Fibroblast of upper back skin (primary cell): ENCODE measurements at places on chromosomes 4 and X.
A peak's percentile ranks its signal among the peaks of the same experiment; 100 is the strongest.

DNA sequence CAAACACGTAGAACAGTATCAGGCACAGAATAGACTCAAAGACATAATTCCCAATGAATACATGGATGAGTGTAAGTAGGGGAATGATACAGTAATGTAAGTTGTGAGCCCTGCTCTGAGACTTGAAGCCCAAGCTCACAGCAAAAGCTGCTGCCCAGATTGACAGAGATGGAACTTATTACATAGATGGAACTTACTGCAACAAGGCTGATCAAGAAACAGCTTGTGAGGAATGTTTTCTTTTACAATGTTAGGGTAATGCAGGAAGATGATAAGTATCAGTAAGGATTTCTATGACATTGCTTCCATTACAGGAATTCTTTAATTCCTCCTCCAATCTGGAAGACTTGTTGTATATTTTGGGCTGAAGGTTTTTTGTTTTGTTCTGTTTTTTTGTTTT is 278.4 kb downstream of the IL15 start:
- no peak for DNase-seq

DNA sequence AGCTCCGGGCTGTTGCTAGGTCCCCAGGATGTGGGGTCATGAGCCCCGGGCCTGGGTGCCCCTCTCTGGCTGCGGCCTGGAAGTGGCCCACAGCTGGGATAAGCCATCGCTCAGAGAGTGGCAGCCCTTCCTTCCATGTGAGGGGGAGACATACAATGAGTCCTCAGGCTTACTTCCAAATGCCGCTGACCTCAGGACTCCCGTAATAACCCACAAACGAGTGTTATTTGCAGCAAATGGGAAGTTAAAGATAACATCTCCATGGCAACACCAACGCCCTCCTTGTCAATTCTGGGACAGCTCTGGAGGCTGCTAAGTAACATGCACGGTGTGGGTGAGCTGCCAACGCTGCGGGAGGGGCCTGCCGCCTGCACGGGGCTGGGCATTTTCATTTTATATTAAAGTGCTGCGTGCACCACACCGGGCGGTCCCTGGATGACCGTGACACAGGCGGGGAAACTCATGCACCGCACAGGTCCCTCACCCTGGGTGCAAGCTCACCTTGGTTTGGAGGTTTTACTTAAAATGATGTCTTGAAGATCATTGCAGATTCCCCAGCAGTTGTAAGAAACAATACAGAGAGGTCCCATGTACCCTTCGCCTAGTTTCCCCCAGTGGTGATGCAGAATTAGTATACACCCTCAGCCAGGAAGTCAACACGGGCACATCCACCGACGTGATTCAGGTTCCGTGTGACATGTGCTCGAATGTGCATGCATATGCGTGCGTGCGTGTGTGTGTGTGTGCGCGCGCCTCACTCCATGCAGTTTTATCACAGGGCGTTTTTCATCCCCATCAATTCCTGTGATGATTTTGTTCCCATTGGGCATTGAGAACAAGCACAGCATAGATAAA is 79.4 kb downstream of the ABLIM2 start:
- DNase-seq: peak; percentile 1

DNA sequence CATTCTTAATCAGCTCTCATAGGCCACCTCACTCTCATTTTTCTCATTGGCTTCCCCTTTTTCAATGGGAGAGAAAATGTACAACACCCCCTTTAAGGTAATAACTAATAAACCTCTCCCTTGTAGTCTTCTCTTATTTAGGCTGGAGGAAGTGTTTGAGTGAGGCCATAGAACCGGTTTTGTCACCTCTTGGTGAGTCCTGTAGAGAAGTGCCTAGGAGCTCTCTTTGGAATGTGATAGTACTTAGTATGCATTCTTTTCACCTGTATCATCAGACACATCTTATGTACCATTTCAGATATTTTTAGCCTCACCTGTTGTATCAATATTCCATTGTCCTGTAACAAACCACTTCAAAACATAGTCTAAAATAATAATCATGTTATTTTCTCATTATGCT is 3.5 kb upstream of the TAB3 start:
- no peak for DNase-seq

DNA sequence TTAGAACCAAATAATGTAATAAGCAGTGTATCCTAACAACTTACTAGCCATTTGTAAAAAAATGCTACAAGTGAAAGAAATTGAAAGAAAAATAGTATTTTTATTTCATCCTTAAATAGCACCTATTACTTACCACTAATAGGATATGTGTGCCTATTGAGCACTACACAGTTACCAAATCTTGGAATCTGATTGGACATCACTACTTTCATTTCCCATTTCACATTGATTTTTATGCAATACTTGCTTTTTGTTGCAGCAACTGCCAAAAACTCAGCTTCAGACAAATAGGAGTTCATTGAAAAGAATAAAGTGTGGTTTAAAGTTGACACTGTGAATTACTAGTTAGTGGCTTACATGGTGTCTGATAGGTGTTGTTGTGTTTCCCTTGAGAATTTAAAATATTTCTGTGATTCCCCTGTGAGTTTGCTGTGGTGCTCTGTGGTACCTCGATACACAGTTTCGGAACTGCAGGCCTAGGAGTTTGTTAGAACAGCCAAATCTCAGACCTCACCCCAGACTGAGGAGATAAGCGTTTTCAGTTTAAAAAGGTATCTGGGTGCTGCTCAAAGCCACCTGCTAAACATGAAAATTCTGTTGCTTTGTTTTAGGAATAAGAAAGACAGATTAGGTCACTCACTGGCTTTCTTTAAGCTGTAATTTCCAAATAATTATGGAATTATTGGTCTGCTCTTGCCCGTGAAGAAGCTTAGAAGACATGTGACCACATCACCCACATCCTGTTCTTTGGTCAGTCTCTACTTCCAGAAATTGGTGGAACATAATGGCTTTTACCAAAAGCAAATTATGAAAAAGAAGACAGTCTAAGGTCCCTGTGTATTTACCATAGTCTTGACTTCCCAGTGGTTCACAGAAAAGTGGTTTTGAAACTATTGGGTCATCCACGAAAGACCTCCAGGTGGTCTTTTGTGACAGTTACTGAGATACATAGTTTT is 97.8 kb downstream of the SYTL5 start:
- DNase-seq: no peak

DNA sequence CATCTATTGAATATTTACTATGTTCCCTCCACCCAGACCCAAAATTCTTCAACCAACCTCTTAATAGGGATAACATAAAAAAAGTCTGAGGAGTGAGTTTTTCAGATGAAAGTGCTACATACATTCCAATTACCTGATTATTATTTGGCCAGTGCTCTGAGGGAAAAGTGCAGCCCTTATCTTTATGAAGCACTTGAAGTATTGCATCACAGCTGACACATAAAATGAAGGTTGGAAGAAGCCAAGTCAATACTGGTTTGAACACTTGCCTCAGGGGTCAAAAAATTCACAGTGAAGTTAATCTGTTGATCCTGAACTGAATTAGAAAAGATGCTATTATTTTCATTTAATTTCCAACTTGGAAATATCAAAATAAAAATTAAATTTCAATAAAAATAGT is 498.9 kb downstream of the INPP4B start:
- DNase-seq: no peak

DNA sequence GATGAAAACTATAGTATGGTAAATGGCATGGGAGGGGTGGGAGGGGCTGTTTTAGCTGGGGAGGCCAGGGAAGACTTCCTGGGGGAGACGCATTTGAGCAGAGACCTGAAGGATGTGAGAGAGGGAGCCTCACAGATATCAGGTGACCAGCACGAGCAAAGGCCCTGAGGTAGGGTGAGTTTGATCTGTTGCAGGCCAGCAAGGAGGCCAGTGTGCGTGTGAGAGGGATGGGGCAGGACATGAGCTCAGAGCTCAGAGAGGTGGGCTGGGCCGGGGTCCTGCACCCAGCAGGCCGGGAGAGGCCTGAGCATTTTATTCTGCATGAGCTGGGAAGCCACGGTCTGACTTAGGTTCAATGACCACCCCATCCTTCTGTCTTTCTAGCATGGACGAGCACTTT is 80.0 kb downstream of the PPP2R2C start:
- DNase-seq: no peak

GRCh38 chr4:118867311-118868067 is 21.2 kb upstream of the SYNPO2 start:
- DNase-seq: peak; percentile 68
